Aorta (tissue), 5 donors: ENCODE measurements at places on chromosomes 2 and 18. TPM values are rescaled to one million over a fixed set of nuclear protein-coding genes. Genes with fewer than 3 reads are reported as not detected.

Gene ERCC3
- 52.2 TPM for polyA plus RNA-seq

Gene PIK3C3
- 35.5 TPM for polyA plus RNA-seq

Gene ZNF804A
- polyA plus RNA-seq = not detected

Gene GKN2
- polyA plus RNA-seq = 1.5 TPM

Gene REG3A
- polyA plus RNA-seq = 67.5 TPM

Gene EML6
- 0.95 TPM for polyA plus RNA-seq

Gene COL3A1
- polyA plus RNA-seq = 875 TPM

Gene STAMBP
- 43.5 TPM for polyA plus RNA-seq

Gene TNS1
- 404 TPM for polyA plus RNA-seq

Gene TMEM37
- 1.2 TPM for polyA plus RNA-seq

Gene CCDC142
- polyA plus RNA-seq = 9.3 TPM

Gene SPP2
- polyA plus RNA-seq = not detected

Gene SFT2D3
- polyA plus RNA-seq = 3.3 TPM

Gene NLRC4
- polyA plus RNA-seq = 2.3 TPM

Gene RAPH1
- 3.7 TPM for polyA plus RNA-seq

Gene RSAD2
- polyA plus RNA-seq = 8.3 TPM

Gene SERPINB11
- not detected for polyA plus RNA-seq

Gene DSEL
- 6.9 TPM for polyA plus RNA-seq

Gene PRKAG3
- 0.20 TPM for polyA plus RNA-seq

Gene ARHGAP15
- 9.8 TPM for polyA plus RNA-seq

Gene TMEM237
- 28.7 TPM for polyA plus RNA-seq

Gene KIAA2012
- polyA plus RNA-seq = not detected

Gene UNC80
- not detected for polyA plus RNA-seq

Gene PLA2R1
- polyA plus RNA-seq = 31.3 TPM

Gene WDSUB1
- polyA plus RNA-seq = 9.6 TPM

Gene GAD1
- 2.0 TPM for polyA plus RNA-seq

Gene MOCOS
- 0.90 TPM for polyA plus RNA-seq

Gene FSIP2
- polyA plus RNA-seq = not detected

Gene GPR55
- polyA plus RNA-seq = not detected

Gene AKAIN1
- not detected for polyA plus RNA-seq
